ENCODE measurements at places on chromosomes 5 and 9. TPM values are rescaled to one million over a fixed set of nuclear protein-coding genes. Genes with fewer than 3 reads are reported as not detected.
A peak's percentile ranks its signal among the peaks of the same experiment; 100 is the strongest.

DNA sequence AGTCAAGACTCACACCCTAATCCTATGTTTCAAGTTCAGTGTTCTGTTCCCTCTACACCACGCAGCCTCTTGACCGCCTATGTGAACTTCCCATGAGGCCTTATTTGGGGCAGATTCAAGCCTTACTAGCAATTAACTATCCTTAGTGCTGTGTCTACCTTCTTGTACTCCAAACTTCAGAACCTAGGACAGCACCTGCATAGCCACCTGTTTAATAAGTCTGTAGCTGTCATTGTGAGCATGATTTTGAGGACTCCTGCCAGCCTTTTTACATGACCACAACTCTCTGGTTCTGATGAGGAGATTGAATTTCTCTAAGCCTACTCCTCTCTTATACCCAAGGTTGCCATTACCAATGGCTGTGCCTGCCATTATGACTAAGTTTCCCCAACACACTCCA, 50.8 kb upstream of the PCSK1 start:
- peak; percentile 9 for DNase-seq

DNA sequence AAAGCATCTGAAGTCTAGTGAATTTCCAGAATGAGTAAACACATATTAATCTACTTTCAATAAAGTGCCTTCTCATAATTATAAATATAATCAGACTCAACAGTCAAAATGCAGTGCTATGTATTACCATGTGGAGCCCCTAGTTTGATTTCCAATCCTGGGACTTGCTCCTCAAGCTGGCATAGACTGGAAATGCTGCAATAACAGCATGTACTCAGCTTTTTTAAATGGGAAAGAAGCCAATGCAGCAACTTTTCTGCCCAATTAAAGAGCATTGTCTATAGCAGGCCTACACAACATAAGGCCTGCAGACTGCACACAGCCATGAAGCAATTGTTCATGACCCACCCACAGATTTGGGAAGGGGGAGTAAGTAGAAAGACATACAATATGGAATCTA, 103.2 kb downstream of the NR2F1-AS1 start:
- DNase-seq: no peak

DNA sequence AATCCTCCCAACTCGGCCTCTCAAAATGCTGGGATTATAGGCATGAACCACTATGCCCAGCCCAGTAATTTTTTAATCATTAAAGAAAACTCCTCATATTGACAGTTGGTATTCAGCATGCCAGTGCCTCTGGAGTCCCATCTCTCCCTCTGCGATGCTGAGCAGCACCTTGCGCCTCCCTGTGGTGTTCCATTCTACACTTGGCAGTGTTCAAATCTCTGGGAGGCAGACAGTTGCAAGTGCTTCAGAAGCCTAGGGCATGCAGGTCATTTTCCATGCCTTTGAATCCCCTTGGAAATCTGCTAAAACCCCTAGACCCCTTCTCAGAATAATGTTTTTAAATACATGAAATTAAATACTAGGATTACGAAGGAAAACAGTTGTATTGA, 41.3 kb downstream of the GARNL3 start:
- DNase-seq: no peak

DNA sequence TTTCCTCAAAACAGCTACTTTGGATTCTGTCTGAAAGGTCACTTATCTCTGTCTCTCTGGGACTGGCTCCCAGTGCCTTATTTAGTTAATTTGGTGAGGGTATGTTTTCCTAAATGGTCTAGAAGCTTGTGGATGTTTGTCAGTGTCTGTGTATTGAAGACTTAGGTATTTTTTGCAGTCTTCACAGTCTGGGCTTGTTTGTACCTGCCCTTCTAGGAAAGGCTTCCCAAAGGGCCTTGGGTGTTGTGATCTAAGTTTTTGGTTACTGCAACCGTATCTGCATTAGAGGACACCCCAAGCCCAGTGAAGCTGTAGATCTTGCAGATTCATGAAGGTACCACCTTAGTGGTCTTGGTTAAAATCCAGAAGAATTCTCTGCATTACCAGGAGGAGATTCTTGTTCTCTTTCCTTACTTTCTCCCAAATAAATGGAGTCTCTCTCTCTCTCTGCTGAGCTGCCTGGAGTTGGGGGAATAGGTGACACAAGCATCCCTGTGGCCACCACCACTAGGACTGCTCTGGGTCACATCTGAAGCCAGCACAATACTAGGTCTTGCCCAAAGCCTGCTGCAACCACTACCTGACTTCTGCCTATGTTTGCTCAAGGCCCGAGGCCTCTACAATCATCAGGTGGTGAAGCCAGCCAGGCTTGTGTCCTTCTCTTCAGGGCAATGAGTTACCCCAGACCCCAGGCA, 17.8 kb upstream of the CCNB1 start:
- no peak for DNase-seq

DNA sequence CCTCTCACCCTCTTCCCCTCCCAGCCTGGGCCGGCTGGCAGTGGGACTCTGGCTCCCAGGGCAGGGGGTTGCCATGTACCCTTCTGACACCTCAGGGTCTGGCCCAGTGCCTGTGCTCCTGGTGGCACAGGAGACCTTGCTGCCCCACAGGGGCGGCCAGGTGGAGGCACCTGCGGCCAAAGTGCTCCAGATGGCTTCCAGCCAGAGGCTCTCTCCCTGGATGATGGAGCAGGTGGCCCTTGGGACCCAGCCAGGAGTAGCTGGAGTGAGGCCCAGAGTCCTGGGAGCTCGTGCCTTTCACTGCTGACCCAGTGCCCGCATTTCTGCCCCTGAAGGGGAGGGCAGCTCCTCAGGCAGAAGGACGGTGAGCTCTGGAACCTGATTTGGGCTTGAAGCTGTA, 87.3 kb downstream of the NTNG2 start:
- no peak for DNase-seq

DNA sequence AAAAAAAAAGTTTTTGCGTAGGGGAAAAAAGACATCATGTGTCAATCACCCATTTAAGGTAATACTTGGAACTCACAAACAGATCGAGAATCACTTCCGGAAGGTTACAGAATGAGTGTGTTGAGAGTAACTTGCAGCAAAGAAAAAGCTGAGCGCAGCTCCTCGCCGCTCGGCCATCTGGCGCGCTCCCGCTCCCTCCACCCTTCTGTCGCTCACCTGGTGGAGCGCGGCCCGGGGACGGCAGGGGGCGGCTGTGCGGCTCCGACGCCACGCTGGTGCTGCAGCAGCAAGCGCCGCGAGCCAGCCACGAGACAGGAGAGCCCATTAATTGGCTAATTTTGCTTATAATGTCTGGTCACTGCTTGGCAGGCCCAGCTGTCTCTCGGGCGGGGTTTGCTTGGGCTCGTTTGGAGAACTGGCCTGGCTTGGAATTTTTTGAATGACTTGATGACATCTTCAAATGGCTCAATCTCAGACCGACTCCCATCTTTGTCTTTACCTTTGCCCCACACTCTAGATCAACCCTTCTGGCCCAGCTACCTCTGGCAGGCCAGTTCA, 601.8 kb downstream of the CCDC171 start:
- peak; percentile 70 for DNase-seq

GRCh38 chr5:40291338-40291737, 388.4 kb upstream of the PTGER4 start:
- no peak for DNase-seq

DNA sequence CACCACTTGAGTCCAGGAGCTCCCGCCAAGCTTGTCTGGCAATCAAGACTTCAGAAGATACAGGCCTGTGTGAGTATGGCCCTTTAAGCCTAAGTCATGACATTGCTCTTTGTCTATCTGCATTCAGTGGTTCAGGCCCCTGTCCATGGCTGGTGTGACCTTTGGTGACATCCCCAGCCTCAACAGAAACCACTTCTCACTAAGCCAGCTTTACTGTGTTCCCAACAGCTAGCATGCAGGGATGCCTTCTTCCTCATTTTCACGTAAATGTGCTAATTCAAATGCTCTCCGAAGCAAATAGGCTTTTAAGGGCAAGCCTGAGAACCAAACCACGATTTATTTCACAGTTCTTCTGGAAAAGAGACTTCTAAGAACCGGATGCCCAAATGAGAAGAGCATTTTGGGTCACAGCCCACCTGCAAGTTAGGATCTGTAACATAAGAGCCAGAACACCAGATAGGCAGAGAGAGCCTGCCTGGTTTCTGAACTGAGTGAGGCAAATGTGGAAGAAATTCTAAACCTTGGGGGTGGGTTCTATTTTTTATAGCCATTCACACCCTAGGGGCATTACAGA, 14.9 kb downstream of the CD180 start:
- DNase-seq: no peak

- no peak for DNase-seq
Measured at GRCh38 chr5:118924006-118924389, 64.3 kb downstream of the DTWD2 start.

DNA sequence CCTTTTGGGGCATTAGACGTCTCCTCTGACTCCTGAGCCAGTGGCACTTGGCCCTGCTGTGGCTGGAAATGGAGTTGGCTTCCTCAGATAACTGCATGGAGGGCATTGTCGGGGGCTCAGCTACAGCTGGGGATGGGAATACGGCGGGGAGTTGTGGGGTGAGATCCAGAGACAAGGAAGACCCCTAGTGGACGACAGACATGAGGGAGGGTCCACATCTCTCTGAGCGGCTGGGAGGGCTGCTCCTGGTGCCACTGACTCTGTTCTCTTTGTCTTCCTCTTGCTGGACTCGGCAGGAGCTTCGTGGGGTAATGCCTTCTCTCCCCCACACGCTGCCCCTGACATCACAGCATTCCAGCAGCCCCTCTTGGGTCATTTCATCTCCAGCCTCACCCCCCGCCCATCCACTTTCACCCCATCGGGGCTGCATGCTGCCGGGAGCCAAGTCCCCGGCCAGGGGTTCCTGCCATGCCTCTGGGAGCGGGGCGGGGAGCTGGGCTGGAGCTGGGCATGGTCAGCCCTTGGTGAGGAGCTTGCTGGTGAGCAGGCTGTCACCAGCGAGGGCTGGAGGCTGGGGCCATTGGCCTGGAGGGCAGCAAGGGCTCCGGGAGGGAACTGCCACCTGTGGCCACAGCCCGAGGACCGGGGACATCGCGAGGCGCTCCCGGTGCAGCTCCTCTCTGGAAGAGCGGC, 172.3 kb downstream of the CACNA1B start:
- no peak for DNase-seq

DNA sequence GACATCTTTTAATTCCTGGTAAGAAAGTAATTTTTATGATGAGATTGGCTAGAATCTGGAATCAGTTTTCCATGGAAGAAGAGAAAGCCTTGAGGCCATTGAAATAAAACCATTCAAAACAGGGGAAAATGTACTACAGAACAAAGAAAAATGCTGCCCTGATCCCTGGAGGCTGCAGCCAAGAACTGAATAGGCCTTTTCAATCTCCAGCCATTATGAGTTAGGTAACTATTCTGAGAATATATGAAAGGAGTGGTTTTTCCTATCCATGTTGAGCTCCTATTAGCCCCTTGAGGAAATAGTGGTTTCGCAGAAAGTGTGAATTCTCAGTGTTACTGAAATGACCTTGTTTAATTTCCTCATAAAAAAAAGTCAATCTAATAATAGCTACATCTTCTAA, 408.5 kb upstream of the GRAMD2B start:
- no peak for DNase-seq

GRCh38 chr9:127886401-127886972, 9.0 kb upstream of the AK1 start:
- no peak for DNase-seq

- no peak for DNase-seq
Measured at GRCh38 chr9:72306761-72307160, 58.2 kb downstream of the ZFAND5 start.

DNA sequence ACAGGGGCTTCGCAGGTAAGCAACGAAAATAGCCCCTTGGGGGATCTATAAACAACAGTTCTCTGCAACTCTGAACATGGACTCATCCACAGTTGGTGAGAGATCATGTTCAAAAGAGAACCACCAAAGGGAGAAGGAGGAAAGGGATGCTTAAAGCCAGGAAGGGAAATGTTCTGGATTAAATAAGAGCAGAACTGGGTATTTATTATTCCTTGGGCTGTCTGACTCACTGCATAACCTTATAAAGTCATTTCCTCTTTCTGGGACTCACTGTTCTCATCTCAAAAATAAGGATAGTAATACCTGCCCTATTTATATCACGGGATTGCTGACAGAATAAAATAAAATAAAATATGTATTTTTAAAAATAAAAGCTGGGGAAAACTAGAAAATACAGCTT, 11.2 kb upstream of the MARCHF3 start:
- DNase-seq: no peak

DNA sequence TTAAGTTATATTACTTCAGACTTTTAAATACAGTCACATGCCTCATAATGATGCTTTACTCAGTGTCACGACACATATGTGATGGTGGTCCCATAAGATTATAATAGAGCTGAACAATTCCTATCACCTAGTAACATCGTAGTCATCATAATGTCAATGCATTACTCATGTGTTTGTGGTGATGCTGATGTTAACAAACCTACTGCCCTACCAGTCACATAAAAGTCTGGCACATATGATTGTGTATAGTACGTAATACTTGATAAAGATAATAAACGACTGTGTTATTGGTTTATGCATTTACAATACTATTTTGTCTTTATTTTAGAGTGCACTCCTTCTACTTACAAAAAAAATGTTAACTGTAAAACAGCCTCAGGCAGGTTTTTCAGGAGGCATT, 103.7 kb downstream of the PAM start:
- DNase-seq: no peak

GRCh38 chr5:174292348-174292747, 246.8 kb downstream of the NSG2 start:
- no peak for DNase-seq

- no peak for DNase-seq
Measured at GRCh38 chr5:130104895-130105688, 200.8 kb downstream of the CHSY3 start.

DNA sequence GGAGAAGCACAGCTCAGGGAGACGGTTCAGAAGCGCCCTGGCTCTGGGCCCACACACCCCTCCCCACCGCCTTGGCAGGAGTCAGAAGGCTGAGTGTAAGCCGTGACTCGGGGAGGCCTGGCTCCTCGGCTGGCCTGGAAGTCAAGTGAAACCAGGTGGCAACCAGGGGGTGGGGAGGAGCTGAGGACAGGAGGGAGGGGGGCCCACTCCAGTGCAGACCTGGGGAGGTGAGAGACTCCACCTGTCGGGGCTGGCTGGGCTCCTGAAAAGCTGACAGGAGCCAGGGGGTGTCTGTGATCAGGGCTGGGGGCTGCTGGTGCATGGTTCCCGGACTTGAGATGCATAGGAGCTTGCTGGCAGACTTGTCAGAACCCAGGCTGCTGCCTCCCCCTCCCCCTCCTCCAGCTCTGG, 150.2 kb upstream of the PHYKPL start:
- no peak for DNase-seq

GRCh38 chr9:19457693-19458009, 48.8 kb downstream of the ACER2 start:
- no peak for DNase-seq

DNA sequence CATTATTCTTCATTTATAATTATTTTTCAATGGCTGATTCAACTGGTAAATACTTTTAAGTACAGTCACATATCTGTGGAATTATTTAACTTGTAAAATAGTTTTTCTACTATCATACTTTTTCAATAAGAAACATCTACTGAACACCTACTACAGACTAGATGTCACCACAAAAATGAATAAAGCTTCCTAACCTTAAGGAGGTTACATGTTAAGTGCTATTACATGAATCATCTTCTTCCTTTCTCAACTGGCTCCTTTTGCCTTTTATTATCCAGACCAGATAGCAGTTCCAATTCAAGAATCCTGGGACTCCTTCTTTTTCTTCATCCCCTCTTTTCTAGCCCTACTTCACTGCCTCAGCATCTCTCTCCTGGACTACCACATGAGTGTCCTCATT, 4.7 kb downstream of the PGGT1B start:
- DNase-seq: no peak

The SPATA31C1 gene
- not detected for total RNA-seq

The MSX2 gene
- total RNA-seq: 0.19 TPM

The WDR31 gene
- 0.76 TPM for total RNA-seq

The ARHGEF39 gene
- 3.9 TPM for total RNA-seq

The DBH gene
- 0.28 TPM for total RNA-seq

The SYK gene
- 55.9 TPM for total RNA-seq
